ENCODE measurements at places on chromosomes 1 and 21.

DNA sequence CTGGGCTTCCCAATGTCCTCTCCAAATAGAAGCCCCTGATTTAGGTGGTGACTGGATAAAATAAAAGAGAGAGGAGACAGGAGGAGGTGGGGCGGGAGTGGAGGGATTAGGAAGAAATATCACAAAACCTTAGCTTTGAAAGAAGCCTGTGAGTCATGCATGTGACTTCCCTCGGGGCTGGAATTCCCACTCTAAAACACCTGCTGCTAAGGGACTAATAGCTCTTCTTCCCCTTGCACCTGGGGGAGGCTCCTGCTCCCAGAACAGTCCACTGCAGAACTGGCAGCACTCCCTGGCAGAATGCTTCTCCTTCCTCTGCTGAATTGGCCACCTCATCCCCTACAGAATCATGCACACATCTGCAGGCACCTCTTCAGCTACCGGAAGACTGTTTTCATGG lies 207.2 kb downstream of the ATG4C start:
- DNase-seq: no peak

GRCh38 chr1:155051342-155051776 lies 243 bp downstream of the ADAM15 start:
- no peak for DNase-seq

GRCh38 chr1:38097284-38097898 lies 50.8 kb upstream of the POU3F1 start:
- DNase-seq: no peak

- no peak for DNase-seq
Observed at GRCh38 chr1:156487862-156488261, 12.7 kb downstream of the MEF2D start.

- DNase-seq: no peak
Observed at GRCh38 chr1:16398371-16398953, 31.4 kb downstream of the SZRD1 start.

DNA sequence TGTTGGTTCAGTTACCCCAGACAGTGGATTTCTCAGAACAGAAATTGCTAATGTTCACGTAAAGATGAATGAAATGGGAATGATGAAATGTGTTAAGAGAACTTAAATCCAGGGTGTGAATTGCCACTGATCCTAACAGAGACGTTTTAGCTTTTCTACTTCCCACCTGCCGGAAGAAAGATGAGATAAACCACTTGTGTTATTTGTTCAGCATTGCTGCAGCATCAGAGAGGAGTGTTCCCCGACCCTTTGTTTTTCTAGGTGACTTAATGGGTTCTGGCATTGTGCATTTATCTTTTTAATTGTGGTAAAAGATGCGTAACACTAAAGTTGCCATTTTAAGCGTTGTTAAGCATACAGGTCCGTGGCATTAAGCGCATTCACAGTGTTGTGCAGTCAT lies 122.3 kb downstream of the GALNT2 start:
- no peak for DNase-seq

DNA sequence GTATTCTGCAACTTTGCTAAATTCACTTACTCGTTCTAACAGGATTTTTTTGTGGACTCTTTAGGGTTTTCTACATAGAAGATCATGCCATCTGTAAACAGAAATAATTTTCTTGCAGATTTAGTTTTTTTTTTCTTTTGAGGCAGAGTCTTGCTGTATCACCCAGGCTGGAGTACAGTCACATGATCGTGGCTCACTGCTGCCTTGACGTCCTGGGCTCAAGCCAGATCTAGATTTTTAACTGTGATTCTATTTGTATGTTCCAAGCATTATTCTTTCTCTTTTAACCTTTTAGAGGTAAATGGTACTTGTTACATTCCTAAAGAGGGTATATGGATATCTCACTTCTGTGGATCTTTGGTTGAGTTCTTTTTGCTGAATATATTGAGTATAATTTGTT lies 18.6 kb downstream of the FABP3 start:
- no peak for DNase-seq

GRCh38 chr1:22808186-22808675 lies 97.6 kb downstream of the EPHB2 start:
- no peak for DNase-seq

All from activated gamma-delta T cell (primary cell).